D341Med (cell line): ENCODE measurements at places on chromosomes 3 and 15.

- DNase-seq: no peak
Measured at GRCh38 chr15:94131875-94132274, 99.5 kb upstream of the MCTP2 start.

GRCh38 chr15:82132742-82133141, 86.9 kb upstream of the MEX3B start:
- DNase-seq: no peak

GRCh38 chr15:29123171-29123570, 146.5 kb downstream of the NSMCE3 start:
- no peak for DNase-seq

DNA sequence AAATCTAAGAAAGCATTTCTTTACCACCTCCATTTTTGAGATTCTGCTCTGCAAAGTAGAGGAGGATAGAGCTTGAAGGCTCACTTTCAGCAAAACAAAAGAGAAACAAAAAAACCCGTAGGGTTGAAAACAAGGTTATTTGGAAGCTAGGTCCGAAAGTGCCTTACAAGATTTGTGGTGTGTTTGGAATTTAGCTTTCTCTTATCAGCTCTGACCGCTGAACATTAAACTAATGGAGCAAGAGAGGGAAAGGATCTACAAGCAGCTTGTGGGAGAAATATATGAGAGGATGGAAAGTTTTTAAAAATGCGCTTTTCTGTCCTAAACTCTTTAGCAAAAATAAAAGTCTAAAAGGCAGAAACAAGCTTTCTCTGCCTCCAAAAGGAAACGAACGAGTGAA, 545.5 kb downstream of the NTRK3 start:
- DNase-seq: no peak

DNA sequence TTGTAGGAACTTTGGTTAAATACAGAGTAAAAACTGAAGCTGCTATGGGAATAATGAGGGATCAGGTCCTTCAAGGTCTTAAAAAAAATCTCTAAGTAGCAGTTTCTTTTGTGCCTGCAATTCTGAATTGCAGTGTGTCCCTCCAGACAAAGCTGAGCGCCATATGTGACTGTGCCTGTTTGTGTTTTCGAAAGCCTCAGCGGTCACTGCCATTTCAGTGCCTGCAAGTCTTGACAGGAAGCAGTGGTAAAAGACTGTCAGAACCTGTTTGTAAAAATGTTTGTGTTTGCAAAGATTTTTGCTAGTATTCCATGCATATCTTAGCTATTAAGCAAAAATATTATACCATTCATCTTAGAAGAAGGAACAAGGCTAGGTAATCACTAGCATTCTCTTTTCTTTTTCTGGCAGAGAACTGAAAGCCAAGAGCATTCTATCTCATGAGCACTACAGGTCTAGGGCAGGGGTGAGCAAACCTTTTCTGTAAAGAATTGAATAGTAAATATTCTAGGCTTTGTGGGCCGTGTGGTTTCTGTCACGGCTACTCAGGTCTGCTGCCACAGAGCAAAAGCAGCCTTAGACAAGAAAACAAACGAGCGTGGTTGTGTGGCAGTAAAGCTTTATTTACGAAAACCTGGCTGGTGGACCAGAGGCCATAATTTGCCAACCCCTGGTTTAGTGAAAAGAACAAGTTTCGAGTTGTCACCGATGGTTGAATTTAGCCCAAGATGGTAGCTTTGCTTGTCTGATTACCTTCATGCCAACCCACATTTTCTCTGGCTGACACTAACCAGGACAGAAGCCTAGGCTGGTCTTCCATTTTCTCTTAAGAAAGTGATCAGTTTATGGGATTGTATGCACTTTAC, 134.4 kb downstream of the CACNA1D start:
- DNase-seq: no peak

GRCh38 chr3:100136921-100137320, 22.6 kb upstream of the FILIP1L start:
- DNase-seq: no peak

- no peak for DNase-seq
Measured at GRCh38 chr3:159139326-159139725, 337.5 kb downstream of the MFSD1 start.

GRCh38 chr3:140910860-140911259, 30.8 kb upstream of the SLC25A36 start:
- peak; percentile 41 for DNase-seq

GRCh38 chr3:122294359-122294758, 30.7 kb upstream of the CSTA start:
- no peak for DNase-seq

GRCh38 chr3:162139841-162140240, 643.2 kb downstream of the OTOL1 start:
- no peak for DNase-seq

GRCh38 chr3:184198509-184198908, 12.5 kb downstream of the ABCF3 start:
- no peak for DNase-seq

DNA sequence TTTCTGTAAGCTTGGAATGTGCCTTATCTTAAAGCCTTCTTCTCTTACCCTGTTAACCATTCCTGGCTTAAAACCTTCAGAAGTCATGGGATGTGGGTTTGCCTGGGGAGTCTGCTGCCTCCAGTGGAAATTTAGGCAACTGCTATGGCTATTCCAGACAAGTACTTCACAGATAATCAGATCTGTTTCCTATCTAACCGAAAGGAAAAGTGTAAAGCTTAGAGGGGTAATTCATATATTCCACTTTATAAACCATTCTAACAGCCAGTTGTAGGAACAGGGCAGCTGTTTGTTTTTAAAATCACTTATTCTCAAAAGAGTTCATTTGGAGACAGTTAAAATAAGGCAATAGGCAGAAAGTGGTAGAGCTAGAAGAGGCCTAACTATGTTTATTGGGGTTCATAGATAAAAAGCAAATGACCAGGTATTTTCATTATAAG, 219.9 kb downstream of the TCF12 start:
- DNase-seq: peak; percentile 67

- no peak for DNase-seq
Measured at GRCh38 chr3:116413319-116413718, 32.0 kb downstream of the LSAMP start.

- DNase-seq: no peak
Measured at GRCh38 chr3:20375302-20375701, 189.3 kb upstream of the SGO1 start.

DNA sequence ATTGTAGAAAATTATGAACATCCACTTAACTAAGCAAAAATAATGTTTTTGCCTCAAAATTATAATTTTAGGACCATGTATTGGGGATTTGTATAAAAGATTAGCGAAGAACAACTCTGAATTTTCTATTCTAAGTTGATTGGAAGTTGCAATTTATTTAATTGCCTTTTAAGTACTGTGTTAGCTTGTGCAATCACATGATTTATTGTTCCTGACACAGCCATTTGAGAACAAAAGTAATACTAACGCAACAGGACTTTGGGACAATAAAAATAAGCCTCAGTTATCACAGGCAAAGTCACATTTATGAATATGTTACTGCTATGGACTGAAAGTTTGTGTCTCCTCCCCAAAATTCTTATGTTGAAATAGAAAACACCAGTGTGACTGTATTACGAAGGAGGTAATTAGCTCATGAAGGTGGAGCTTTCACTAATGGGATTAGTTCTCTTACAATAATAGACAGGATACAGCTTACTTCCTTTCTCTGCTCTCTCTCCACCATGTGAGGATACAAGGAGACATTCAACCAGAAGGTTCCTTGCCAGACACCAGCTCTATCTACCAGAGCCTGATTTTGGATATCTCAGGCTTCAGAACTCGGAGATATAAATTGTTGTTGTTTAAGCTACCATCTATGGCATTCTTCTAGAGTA, 745.9 kb downstream of the ZBBX start:
- no peak for DNase-seq
